Hematopoietic multipotent progenitor cell (in vitro differentiated cells): ENCODE measurements at places on chromosomes 6 and 20.

GRCh38 chr6:84926189-84927155 is 162.1 kb upstream of the TBX18 start:
- DNase-seq: no peak

GRCh38 chr6:1736346-1737105 is 126.8 kb downstream of the FOXC1 start:
- no peak for DNase-seq

DNA sequence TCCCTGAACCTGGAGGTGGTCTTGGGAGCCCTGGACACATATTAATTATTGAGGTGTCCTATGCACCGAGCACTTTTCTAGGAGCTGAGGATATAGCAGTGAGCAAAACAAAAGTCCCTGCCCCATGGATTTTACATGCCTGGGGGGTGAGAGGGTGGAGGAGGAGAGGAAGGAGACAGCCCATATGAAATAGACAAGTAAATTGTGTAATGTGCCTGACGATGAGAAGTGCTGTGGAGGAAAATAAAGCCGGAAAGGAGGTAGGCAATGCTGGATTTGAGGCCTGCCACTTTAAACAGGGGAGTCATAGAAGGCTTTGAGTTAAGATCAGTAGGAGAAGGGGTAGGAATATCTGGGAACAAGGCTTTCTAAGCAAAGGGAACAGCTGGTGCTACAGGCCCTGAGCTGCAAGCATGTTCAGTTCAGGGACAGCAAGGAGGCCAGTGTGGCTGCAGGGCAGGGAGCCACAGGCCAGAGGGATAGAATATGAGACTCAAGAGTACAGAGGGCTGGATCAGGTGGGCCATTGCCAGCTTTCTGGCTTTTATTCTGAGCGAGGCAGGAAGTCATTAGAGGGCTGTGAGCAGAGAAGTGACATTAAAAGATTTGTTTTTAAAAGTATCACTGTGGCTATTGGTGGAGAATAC is 19.1 kb upstream of the MYLIP start:
- no peak for DNase-seq

DNA sequence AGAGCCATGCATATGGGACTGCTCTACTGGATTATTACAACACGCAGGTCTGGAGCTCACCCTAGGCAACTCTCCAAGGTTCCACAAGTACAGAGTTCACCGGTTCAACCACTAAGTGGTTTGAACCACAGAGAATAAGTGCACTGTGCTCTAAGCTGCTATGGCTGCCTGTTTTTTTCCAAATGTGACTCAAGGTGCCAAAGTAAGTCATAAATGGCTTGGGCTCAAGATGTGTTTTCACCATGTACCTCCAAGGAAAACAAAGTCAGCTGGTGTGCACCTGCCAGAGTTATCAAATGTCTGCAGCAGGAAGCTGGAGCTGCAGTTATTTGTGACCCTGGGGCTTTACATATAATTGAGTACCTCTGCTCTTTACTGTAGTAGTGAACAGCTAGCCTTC is 76.7 kb downstream of the PREP start:
- no peak for DNase-seq

GRCh38 chr20:59672576-59672975 is 68.2 kb downstream of the PHACTR3 start:
- no peak for DNase-seq

DNA sequence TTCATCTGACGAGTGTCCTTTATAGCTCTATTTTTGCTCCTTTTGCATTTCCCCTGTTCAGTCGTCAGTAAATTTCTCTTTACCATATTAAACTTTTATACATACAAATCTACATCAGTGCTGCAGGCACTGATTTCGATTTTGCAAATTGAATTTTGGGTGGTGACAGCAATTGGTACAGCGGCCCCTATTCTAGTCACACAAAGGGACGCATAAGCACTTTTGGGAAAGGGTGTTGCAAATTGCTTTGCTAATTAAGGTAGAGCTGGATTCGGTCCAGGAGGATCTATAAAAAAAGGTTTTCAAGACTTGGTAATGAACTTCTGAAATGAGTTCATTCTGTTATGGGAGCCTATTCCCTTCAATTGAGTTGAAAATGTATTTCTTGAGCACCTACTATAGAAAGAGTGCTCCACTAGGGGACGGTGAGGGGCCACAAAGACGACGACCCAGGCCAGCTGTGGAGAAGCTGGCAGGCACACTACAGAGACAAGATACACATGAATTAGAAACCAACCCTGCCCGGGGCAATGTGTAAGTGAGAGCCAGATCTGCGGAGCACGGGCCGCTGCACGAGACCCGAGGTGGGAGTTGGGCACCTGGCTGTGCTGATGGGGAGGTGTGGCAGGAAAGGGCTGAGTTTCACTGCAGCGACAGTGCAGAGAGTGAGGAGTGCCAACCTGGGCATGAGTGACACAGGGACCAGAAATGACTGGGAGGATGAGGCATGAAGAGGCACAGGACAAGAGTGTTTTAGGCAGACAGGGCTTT is 5.4 kb downstream of the UQCC2 start:
- no peak for DNase-seq

DNA sequence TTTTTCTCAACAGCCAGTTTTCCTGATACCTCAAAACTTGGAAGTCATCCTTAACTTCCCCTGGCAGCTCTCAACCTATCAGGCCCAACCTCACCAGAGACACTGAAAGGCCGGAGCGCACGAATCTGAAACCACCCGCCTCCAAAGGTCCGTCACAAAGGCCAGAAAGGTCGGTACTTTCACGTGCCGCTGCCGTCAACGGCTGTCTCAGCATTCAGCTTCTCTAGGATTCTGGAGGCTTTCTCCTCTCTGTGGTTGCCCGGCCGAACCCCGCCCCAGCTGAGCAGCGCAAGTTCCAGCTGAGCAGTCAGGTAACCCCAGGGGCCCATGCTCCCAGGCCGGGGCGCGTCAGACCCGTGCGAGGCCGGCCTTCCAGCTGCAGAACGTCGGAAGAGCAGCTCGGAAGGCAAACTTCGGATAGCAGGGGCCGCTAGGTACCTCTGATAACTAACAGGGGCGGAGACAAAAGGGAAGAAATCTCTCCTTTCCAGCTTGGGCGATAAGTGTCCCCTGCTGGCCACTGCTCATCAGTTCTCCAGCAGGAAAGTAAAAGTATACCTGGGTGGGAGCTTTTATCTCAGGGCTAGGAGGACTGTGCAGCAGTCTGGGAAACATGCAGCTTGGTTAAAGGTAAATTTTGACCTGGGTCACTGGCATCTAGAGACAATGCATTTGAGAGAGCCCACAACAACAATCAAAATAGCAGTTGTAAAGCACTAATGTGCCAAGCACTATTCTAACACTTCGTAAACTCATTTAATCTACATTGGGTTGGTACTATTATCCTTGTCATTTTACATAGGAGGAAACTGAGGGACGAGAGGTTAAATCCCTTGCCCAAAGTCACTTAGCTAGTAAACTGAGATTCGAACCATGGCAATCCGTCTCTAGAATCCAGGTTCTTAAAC is 16.1 kb downstream of the ZSCAN12 start:
- DNase-seq: peak; percentile 89

DNA sequence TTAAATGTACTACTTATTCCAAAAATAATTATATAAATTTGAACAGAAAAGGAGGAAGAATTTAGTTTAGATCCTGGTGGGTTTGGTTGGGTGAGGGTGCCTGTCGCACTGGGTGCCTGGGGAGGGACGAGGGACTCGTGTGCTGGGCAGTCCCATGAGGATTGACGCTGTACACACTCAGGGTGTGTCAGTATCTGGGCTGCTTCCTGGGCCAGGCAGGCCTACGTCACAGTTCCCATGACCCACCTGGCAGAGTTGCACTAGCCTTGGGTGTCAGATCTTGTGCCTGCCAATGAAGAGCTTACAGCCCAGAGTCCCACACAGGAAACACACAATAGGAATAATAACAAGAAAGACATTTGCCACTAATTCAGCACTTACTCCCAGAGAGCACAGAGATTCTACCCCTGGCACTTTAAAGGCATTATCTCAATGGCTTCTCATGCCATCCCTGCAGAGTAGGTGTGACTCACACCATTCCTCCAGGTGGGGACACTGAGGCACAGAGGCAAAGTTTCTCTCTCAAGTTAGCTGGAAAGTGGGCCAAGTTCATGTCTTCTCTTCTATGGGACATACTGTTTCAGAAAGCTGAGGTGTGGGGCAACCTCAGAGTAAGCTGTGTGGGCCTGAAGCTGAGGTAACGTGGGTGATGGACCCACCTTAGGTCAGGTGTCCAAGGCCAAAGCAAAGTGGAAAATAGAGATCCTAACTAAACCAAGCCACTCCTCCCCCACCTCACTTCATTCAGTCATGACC is 1.3 kb upstream of the SDCBP2 start:
- DNase-seq: no peak

GRCh38 chr20:325045-325888 is at the start of gene SOX12:
SOX12 (plus strand) TSS chr20:325552; CDS start chr20:325925, 373 bp downstream.
- peak; percentile 84 for DNase-seq

GRCh38 chr6:22570185-22570551 is 802 bp downstream of the HDGFL1 start:
- no peak for DNase-seq

- no peak for DNase-seq
These were observed 23.8 kb upstream of the FAM217A start for GRCh38 chr6:4102687-4103244.

DNA sequence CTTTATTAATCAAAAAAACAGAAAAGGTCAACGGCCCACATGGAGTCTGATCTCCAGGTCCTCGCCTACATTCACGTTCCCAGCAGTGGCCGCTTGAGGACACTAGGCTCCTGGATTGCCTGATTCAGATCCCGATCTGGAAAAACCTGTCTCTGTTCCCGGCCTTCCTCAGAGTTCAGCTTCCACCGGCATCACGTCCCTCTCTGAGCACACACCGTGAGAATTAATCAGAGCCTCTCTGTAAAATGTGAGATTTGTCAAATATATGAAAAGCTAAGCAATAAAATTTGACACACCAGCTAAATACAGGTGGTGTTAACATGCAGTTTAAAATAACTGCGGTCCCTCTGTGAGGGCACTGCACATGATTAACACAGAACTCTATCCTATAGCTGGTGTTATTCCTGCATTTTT is 122.8 kb upstream of the COL21A1 start:
- no peak for DNase-seq

- DNase-seq: no peak
These were observed 46.2 kb downstream of the BFSP1 start for GRCh38 chr20:17485017-17485416.

GRCh38 chr6:37054580-37054979 is 49.1 kb downstream of the FGD2 start:
- DNase-seq: no peak

GRCh38 chr6:2916158-2916925 is 13.2 kb upstream of the SERPINB9 start:
- no peak for DNase-seq

DNA sequence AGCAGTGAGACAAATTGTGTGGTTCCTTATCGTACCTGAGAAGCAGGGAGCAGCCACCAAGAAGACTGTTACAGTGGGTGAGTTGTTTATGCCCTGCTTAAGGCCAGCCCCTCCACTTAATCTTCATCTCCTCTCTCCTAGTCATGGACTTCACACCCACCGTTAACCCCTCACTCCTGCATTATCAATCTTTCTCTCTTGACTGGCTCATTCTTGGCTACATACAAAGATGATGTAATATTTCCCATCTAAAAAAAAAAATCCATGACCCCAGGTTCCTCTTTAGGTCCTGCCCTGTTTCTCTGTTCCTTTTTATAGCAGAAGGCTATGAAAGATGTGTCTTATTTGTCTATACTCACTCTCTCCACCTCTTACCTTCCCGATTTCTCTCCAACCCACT is 72.4 kb downstream of the SHLD1 start:
- DNase-seq: peak; percentile 48

- no peak for DNase-seq
These were observed 366.4 kb downstream of the KIF16B start for GRCh38 chr20:16206817-16207216.

GRCh38 chr20:25353353-25353746 is 37.3 kb downstream of the ABHD12 start:
- DNase-seq: no peak

DNA sequence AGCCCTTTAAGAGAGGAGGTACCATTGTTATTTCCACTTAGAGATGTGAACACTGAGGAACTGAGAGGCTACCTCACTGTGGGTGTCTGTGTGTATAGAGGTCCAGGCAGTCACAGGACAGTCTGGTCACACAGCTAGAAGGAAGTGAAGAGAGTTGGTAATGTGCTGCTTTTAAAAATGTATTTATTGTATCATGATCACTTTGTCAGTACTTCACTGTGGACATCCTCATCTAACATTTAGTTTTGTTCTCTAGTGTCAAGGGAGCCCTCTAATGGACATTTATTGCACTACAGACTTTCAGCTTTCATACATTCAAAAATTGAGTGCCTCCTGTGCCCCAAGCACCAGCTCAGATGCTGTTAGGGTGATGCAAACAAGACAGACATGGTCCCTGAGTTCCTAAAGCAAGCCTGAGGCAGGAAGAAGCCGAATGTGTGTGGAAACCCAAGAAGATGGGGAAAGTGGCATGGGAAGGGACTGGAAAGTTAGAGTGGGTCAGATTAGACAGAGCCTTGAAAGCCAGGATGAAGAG is 123.0 kb downstream of the SLC16A10 start:
- peak; percentile 62 for DNase-seq

GRCh38 chr6:44926556-44926955 is 401.6 kb upstream of the RUNX2 start:
- DNase-seq: no peak

DNA sequence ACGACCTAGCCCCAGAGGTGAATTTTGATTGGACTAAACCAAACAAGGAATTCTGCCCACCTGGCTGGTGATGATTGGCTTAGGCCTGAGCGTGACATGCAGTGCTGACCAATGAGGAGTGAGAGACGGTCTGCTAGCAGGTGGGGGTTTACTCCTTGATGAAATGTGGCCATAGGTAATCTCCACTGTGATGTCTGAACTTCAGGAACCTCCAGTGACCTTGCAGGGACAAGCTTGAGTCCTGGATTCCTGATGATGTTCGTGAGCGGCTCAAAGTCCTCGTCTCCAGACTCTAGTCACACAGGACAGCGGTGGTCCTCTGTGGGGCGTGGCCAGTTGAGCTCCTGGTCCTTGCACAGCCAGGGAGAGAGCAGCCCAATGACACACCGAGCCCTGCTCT is 8.4 kb downstream of the VSX1 start:
- no peak for DNase-seq

- no peak for DNase-seq
These were observed 793.8 kb upstream of the FLRT3 start for GRCh38 chr20:15131176-15131575.

GRCh38 chr6:168447282-168447681 is 6.3 kb downstream of the SMOC2 start:
- no peak for DNase-seq

- DNase-seq: no peak
These were observed 27.9 kb upstream of the HDAC2 start for GRCh38 chr6:113998811-113999210.

DNA sequence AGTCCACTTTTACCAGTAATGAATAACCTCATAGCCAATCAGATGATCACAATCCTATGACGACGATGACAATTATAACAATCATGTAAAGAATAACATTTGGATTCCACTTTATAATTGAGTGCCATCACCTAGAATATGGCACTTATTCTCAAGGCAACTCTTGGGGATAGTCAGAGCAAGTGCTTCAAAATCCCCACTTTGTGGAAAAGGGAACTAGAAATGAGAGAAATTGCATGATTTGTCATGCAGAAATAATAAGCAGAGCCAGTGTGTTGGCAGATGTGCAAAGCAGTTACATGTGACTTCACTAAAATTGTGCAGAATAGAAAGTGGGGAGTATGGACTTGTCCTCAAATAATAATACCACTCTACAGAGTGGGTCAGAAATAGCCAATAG is 41.3 kb downstream of the FRK start:
- DNase-seq: no peak

GRCh38 chr6:17987447-17987696 is at the start of gene KIF13A:
KIF13A (minus strand) TSS chr6:17987635; CDS start chr6:17987463, 172 bp downstream.
- peak; percentile 29 for DNase-seq
